Cortex of kidney (tissue), 1 donor: ENCODE measurements at places on chromosomes 7 and 10.

- DNase-seq, result no peak
Measured at GRCh38 chr7:51114501-51114900, 202.1 kb downstream of the COBL start.

DNA sequence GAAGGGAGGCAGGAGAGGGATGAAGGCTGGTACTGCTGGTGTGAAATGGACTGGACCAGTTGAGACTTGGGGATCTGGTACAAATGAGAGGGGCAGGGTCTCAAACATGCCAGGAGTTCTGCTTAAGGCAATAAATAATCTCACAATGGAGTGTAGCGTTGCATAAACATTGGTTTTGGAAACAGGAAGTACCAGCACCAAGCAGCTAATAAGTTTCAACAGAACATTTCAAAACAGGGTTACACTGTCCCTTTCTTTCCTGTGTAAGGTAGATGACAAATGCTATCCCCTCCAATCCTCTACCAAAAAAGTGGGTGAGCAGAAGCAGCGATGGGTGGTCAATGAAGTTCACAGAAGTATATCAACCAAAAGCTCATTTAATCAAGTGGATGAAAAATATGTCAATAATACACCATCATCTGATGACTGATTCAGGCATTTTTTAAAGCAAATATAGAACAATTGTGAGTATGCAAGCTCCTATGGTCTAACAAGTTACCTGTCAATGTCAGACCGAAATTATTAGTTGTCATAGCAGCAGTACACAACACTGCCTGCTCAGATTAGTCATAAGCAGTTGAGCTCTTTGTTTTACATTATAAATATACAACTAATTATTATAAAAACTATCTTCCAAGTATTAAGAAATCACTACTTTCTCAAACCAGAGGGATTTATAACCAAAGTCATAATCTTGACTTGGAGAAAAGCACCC, 220.0 kb downstream of the FAM107B start:
- DNase-seq, result no peak

GRCh38 chr7:134891696-134892678, 94.3 kb upstream of the AGBL3 start:
- DNase-seq, result no peak

GRCh38 chr7:1093916-1094508, 6.1 kb downstream of the GPER1 start:
- no peak for DNase-seq

GRCh38 chr10:94205396-94205831, 157.3 kb downstream of the NOC3L start:
- DNase-seq, result no peak

DNA sequence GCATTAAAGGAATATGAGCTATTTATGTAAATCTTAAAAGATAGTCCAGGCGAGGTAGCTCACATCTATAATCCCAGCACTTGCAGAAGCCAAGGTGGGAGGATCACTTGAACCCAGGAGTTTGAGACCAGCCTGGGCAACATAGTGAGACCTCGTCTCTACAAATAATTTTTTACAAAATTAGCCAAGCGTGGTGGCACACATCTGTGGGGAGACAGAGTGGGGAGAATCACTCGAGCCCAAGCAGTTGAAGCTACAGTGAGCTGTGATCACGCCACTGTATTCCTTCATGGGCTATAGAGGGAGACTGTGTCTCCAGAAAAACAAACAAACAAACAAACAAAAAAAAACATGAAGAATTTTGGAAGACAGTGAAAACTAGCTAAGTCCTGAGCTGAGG, 28.4 kb downstream of the HERC4 start:
- DNase-seq, result no peak

DNA sequence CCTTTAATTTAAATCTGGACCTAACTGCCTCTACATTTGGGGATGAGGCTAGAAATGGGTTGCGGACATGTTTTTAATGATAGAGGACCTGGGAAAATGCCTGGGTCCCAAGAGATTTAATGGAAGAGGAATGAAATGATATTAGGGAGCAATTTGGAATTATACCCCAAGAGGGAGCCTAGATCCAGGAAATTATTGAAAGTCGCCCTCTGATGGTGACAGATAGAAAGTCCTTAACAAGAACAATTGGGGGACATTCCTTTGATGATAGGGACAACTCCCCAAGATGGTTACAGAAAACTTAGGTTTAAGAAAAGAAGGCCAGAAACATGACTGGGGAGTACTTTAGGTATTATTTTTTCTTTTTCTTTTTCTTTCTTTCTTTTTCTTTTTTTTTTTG, 9.5 kb upstream of the TSGA13 start:
- no peak for DNase-seq

- no peak for DNase-seq
Measured at GRCh38 chr7:82566752-82567151, 123.2 kb upstream of the CACNA2D1 start.

DNA sequence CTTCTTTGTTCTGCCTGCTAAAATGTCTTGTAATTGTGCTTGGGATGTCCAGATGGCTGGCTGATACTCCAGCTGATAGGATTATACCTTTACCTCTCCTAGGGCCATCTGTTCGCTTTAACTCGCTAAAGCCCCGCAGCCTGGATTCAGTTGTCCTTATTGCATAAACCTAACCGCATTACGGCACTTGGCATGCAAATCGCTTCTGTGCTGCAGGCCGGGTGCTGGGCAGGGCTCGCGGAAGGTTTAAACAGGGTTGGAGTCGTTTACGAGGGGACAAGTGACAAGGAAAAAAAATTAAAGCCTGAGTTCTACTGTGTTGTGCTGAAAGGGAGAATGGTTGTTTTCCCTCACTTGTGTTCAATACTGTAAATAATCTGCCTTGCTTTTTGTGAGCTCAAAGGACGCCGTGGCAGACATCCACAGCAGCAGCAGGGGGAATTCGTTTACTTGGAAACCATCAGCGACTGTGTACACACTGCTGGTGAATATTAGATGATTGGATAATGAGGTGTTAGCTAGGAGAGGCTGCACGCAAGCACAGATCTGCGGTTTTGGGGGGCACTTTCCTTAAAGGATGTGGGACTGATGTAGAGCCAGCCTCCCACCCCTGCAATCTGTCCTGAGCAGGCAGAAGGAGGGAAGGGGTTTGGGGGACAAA, 93.0 kb downstream of the EBF3 start:
- DNase-seq, result no peak

GRCh38 chr10:103626178-103626577, 132.7 kb downstream of the NEURL1 start:
- no peak for DNase-seq

DNA sequence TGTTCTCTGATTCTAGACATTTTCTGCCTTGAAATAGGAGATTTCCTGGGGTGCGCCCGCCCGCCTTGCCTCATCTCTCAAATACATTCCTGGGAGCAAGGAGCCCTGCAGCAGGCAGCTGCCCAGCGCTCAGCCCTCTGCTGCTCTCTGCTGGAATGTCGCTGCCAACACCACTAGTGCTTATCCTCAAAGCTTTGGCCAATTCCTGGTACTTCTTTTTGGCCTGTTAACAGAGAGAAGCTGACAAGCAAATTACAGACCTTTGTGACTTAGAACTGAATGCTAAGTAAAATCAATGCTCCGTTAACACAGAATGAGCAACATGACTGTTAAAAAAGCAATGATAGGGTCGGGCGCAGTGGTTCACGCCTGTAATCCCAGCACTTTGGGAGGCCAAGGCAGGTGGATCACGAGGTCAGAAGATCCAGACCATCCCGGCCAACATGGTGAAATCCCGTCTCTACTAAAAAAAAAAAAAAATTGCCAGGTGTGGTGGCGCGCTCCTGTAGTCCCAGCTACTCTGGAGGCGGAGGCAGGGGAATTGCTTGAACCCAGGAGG, 41.9 kb upstream of the SYPL1 start:
- no peak for DNase-seq

- DNase-seq, result no peak
Measured at GRCh38 chr10:29691564-29692072, 56.8 kb upstream of the SVIL start.

DNA sequence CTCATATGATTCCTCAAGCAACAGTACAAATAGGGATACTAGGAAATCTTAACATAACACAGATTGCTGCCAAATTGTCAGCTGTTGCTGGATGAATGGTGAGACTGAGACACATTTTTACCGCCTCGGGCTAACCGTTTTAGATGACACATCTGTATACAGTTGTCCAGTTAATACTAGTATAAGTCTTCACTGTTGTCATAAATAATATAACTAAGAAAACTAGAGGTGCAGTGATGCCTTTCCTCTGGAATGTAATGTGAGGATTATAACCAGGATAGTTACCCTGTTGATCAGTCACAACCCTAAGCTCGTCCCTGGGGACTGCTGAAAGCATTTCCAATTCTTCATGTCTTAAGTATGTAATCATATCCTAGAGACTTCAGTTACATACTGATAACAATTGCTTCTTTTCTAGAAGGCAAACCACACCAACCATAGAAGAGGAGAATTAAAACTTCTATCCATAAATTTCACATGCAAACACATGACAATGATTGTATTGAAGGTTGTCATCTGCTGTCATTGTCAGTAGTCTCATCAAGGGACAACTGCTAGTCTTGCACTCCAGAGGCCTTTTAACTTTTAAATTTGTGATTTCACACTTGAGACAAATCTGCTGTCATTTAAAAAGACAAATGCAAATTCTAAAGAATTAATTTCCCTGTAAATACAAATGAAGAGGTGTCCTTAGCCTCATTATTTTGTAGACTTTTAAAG, 100.4 kb upstream of the SEMA3D start:
- no peak for DNase-seq

DNA sequence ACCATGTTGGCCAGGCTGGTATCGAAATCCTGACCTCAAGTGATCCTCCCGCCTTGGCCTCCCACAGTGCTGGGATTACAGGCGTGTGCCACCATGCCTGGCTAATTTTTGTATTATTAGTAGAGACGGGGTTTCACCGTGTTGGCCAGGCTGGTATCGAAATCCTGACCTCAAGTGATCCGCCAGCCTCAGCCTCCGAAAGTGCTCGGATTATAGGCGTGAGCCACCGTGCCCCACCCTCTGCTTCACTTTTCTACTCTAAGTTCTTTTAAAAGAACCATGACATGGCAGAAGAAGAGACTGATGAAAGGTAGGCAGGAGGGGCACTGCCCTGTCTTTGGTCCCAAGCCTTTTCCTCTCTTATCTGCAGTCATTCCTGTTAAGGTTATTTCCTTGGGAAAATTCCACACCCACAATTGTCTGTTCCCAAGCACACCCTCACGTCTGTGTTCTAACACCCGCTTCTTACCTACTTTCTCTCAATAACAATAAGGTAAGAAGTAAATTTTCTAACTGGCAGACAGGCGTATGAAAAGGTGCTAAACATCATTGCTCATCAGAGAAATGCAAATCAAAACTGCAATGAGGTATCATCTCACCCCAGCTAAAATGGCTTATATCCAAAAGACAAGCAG, 291.7 kb downstream of the DPP6 start:
- DNase-seq, result no peak

GRCh38 chr7:13770305-13770704, 219.2 kb downstream of the ETV1 start:
- DNase-seq, result no peak

GRCh38 chr7:125033506-125033905, 103.9 kb upstream of the POT1 start:
- DNase-seq, result no peak

GRCh38 chr10:4012848-4013247, 227.8 kb upstream of the KLF6 start:
- no peak for DNase-seq

DNA sequence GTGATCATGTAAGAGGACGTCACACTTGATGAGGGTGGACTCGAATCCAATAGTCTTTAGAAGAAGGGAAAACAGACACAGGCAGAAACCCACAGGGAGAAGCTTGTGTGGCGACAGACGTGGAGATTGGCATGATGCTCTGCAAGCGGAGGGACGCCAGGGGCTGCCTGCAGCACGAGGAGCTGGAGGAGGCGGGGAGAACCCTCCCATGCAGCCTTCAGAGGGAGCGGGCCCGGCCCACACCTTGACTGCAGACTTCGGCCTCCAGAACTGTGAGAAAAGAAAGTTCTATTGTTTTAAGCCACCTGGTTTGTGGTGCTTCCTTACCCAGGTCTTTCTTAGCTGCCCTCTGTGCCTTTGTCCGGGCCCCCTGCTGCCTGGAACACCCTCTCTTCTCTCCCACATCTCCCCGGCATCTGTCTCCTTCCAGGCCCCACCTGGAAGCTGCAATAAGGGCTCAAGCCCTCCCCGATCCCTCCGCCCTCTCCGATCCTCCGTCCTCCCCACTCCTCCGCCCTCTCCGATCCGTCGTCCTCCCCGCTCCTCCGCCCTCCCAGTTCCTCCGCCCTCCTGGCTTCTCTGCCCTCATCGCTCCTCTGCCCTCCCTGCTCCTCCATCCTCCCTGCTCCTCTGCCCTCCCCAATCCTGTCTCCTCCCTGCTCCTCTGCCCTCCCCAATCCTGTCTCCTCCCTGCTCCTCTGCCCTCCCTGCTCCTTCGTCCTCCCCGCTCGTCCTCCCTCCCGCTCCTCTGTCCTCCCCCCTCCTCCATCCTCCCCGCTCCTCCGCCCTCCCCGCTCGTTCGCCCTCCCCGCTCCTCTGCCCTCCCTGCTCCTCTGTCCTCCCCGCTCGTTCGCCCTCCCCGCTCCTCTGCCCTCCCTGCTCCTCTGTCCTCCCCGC, 17.4 kb upstream of the PRKAG2 start:
- DNase-seq, result no peak

DNA sequence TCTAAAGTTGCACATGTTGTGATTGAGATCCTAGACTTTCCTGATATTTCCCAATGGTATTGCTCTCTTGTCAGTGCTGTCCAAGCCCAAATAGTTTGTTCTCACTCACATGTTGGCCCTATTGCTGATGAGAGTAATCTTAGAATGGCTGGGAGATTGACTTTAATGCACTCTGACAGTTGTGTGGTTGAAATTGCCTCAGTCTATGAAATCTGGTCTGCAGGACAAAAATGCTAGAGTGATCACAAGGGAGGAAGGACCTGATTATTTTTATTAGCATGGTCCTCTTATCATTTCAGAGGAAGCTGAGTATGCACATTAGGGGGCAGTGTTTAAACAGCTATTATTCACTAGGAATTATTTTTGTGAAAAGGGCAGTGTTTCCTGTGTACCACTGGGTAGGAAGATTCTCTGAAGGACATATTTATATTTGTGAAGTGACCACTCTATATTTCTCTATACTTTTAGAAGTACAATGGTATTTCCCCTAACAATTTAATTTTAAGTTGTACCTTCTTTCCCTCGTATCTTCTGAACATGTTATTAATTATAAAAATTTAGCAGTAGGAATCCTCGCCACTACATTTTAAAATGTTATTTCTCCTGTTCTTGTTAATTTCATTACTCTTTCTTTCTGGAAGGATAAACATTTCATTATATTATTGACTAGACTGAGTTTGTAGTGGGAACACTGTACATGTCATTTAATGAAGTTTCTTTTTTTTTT, 64.4 kb downstream of the SUGCT start:
- no peak for DNase-seq

DNA sequence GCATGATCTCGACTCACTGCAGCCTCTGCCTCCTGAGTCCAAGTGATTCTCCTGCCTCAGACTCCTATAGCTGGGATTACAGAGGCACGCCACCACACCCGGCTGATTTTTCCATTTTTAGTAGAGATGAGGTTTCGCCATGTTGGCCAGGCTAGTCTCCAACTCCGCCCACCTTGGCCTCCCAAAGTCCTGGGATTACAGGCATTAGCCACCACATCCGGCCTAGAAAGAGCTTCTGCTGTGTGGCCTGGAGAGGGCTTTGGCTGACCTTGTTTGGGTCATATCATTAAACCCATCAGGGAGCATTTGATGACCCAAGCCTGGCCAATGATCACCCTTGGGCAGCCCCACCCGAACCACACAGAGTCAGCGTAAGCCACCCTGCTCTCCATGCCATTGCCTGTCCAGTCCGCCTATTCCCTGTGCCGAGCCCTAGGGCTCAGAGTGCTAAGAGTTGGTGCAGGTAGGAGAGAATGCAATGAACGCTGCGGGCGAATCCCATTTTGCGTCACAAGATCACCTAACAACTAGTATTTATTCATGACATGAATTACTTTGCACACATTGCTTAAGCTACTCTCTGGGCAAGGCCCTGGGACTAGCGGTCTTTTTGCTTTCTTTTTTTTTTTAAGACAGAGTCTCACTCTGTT, 22.3 kb upstream of the GDI2 start:
- no peak for DNase-seq
